NCI-H345 (cell line): ENCODE measurements at places on chromosomes 1 and 21.

DNA sequence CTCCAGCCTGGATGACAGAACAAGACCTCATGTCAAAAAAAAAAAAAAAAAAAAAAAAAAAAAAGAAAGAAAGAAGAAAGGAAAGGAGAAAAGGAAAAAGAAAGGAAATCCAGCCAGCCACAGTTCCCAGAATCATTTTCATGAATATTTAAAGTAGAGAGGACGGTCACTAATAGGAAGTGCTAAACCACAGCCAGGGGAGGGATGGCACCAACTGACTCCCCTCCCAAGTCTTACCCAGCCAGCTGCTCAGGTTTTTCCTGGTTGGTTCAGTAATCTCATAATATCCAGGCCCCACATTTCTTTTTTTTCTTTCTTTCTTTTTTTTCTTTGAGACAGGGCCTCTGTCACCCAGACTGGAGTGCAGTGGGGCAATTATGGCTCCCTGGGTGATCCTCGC is 63.9 kb upstream of the AK4 start:
- DNase-seq, result no peak

- DNase-seq, result no peak
Measured at GRCh38 chr1:152086760-152087159, 2.1 kb downstream of the TCHHL1 start.

GRCh38 chr1:85360730-85361493 is 84.5 kb upstream of the BCL10 start:
- no peak for DNase-seq

GRCh38 chr1:66261364-66261763 is 272.6 kb upstream of the SGIP1 start:
- no peak for DNase-seq

DNA sequence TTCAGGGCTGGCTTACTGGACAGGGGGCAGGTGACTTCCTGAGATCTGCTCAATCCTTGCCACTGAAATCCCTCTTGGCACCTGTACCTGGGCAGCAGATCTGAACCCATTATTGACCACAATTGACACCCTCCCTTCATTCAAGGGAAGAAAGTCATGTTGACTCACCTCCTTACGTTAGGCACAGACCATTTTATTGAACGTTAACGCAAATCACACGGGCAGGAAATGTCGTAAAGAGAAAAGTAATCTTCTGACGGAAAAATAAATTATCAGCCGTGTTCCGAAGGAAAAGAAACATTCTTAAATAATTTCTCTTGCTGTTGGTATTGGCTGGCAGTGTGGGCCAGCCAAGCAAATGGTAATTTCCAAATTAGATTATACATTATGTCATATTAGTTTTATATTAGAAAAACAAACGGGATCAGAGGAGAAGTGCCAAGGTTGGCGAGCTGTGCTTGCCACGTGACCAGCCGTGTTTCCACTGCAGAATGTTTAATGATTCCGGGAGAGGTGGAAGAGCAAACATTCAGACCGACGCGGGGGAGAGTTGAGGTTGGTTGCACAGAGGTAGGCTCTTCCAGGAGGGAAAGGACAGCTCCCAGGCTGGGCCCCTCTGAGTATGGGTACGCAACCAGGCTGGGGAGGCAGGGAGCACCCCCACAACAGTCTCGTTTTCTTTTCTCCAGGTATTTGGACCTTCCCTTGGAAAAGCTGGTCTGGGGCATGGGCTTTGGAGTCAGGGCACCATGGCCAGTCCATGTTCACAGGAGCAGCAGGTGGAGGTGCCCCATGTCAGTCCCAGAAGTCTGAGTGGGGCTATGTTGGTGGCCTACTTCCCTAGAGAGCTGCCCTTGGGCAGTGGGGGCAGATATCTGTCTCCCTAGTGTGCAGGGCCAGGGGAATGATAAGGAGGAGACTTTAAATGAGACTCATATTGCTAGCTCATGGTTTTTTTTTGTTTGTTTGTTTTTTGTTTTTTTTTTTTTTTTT is 121.1 kb downstream of the FOXD2 start:
- no peak for DNase-seq

DNA sequence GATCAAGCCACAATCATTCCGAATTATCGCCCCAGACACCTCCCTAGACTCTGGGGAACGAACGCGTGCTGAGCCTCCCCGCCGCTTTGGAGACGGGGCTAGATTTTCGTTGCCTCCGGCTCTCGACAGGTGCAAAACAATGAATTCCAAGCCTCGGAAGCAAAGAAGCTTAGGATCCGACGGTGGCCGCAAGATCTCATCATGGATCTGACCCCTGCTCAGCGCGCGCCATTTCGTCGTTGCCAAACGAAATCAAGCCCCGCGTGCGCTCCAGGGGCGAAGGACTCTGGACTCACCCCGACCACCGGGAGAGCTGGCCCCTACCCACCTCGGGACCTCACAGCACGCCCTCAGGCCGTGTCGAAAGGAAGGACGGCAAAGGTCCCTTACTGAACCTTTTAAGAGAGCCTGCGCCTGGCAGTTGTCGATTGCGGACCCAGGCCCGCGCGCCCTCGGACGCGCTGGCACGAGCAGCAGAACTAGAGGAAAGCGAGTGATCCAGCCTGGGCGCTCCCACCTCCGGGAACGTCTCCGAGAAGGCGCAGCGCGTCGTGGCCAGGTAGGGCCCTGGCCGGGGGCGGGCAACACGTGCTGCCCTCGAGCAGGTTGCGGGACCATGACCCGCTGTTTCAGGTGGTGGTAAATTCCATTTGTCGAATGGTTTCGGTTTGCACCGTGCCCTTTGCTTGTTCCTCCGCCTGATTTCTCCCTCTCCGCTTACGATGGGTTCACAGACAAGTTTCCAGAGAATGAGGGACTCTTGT is 1.6 kb upstream of the RUNX3 start:
- no peak for DNase-seq

GRCh38 chr1:89605692-89606091 is 27.2 kb upstream of the LRRC8C start:
- DNase-seq, result no peak

DNA sequence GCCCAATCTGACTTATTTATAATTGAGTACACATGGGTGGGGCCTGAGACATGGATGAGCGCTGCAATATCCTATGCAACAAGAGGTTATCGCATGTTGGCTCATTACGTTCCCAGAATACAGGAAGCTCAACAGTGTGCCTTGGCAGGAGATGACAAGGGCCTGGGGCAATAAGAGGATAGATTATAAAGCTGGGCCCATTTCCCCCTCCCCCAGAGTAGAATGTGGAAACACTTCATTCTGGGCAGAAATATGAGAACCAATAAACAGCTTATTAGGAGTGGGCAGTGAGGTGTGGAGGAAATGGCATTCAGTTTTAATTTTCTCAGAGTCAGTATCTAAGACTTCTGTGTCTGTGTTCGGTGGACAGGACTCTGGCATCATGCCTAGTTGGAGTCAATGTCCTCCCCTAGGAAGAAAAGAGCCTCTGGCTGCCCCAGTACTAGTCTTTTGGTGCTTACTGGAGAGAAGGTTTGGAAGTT is 92.8 kb downstream of the PIK3R3 start:
- DNase-seq, result no peak

- DNase-seq, result no peak
Measured at GRCh38 chr1:115815694-115816093, 25.2 kb downstream of the NHLH2 start.

GRCh38 chr1:22953740-22954141 is 18.9 kb downstream of the LACTBL1 start:
- DNase-seq, result no peak

- no peak for DNase-seq
Measured at GRCh38 chr1:11898831-11899467, 27.3 kb downstream of the KIAA2013 start.
